ENCODE measurements at places on chromosomes 4 and X.

- DNase-seq: no peak
Measured at GRCh38 chr4:11005300-11005699, 320.7 kb upstream of the CLNK start.

DNA sequence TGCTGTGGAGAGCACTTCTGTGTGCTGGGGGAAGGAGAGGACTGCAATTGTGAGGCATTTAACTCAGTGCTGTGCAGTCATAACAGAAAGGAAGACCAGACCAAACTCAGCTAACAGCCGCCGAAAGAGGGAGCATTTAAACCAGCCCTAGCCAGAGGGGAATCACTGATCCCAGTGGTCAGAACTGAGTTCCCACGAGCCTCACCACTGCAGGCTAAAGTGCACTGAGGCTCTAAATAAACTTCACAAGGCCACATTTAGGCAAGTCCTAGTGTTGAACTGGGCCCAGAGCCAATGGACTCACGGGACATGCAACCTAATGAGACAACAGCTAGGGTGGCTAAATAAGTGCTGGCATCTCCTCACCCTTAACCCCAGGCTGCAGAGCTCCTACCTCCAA is 20.4 kb downstream of the IQCM start:
- DNase-seq: no peak

DNA sequence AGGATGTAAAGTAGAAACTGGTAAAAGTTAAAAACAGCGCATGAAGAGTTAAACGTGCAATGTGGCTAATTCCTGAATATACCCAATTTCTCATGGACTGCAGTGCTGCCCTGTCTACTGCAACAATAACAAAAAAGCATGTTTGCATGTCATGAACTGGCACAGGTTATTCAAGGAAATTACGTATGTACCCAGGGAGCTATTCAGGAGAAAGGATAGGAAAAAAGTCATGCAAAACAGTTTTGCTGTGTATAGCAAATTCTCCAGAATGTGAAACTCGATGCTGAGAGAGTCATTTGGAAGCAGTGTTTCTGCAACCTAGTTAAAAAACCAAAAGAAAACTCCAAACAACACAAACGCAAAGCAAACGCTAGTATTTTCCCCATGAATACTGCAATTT is 381.5 kb upstream of the PRKX start:
- DNase-seq: no peak

DNA sequence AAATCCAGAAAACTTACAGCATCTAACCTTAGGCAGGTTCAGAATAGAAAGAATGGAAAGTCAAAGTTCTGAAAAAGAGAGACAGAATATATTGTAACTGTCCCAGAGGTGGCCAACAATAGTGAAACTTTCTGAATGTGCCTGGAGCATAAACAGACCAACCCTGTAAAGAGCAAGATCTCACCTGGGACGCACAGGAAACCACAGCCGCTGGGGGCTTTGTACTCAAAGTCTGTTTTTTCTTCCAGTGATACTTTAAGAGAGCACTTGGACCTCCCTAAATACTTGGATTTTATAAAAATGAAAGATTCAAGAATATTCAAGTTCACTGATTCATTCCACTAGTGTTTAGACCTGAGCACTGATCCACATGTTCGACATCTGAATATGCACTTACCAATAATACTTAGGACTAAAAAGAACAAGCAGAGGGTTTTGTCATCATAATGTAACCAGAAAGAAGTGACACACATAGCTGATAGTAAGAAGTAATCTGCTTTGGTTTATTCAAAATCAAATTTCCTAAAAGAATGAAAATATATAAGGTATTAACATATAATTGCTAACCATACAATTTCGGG is 35.3 kb downstream of the ARAP2 start:
- no peak for DNase-seq

DNA sequence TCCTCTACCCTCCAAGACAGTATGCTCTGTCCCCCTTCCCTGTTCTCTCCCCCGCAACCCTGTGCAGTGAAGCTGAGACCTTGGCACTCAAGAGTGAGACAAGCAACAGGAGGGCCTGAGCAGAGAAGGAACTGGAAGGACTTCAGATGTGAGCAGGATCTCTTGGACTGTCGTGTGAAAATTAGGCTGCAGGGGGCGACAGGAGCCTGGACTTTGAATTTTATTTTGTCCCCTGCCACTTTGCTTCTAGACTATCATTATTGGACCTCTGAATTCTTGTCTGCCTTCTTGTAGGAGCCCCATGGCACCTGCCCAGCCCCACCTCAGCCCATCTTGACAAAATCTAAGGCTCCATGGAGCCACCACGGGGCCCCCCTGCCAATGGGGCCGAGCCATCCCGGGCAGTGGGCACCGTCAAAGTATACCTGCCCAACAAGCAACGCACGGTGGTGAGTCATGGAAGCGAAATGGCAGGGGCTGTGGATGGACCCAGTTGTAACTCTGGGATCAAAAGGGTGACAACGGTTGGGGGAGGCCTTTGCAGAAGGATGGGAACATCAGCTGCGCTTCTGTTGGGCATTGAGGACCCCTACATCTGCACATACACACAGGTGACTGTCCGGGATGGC is 1.7 kb downstream of the ARAF start:
- no peak for DNase-seq

- peak; percentile 18 for DNase-seq
Measured at GRCh38 chr4:24471486-24472160, 112.7 kb downstream of the DHX15 start.

GRCh38 chrX:252957-253291 is 28.3 kb upstream of the PLCXD1 start:
- DNase-seq: no peak

DNA sequence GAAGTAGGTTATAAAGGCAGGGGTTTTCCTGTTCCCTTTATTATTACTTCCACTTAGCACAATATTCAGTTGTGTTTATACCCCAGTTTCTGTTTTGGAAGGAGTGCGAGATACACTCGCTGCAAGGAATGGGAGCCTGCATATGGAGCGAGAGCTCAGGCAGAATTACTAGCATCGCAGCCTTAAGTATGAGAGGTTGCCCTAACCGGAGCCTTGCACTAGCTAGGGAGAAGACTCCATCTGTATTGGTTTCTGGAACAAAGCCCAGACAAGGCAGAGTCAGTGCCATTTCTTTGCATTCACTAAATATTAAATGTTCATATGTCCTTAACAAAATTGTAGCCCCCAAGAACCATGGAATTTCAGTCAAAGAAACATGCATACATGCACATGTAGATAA is 6.2 kb upstream of the DCTD start:
- DNase-seq: no peak

- no peak for DNase-seq
Measured at GRCh38 chrX:49762175-49762720, 66.5 kb upstream of the PAGE1 start.

- DNase-seq: no peak
Measured at GRCh38 chrX:81377329-81377728, 175.4 kb downstream of the SH3BGRL start.

DNA sequence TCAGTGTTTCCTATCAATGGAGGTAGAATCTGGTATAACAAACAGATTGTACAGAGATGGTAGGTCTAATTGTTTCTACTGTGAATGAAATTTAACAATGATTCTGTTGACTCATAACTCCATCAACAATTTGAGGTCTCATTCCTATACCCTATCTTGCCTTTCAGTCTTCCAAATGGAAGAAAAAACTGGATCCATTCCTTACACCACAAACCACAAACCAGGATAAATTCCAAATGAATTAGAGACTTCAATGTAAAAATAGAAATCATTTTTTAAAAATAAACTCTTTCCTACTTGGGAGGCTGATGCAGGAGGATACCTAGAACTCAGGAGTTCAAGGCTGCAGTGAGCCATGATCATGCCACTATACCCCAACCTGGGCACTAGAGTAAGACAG is 114.4 kb upstream of the WDR44 start:
- no peak for DNase-seq

GRCh38 chr4:94897023-94897422 is 139.3 kb downstream of the BMPR1B start:
- peak; percentile 45 for DNase-seq

DNA sequence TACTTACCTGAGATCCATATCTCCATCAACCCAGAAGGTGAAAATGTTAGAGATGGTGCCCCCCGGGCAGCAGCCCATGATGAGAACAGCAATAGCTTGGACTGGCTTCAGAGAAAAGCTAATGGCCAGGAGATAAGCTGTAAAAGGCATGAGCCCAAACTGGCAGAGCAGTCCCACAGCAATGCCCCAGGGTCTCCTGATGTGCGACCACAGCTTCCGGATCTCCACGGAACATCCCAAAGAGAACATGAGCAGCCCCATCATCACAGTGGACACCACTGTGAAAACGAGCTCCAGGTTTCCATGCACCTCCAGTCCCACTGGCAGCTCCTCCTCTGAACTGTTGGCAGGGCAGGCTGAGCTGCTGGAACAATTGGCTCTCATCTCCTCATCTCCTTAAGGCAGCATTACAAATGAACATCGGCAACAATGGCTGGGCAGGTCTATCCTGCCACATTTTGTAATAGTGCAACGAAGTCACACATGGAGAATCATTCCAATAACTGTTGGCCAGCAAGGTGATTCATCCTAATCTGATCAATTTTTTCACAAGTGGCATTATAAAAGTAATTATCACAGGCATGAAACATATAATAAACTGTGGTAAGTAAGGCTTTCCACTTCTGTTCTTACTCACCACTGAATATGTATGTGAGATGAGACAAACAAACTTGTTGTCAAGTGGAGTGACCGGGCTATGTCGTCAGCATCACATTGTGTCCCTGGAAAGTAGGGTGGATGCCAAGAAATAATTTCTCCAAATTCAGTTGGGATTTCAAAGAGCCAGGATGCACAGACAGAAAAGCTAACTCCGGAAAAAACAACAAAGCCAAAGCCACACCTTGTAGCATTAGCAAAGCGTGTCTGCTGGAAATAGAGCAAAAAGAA is at the start of gene SLC10A6:
TSS of gene SLC10A6 (minus strand) at position 653 of the 888 bp plus-strand sequence. CDS start at position 384, 269 bp downstream.
- no peak for DNase-seq

- DNase-seq: no peak
Measured at GRCh38 chr4:138927072-138927471, 88.5 kb upstream of the NOCT start.

DNA sequence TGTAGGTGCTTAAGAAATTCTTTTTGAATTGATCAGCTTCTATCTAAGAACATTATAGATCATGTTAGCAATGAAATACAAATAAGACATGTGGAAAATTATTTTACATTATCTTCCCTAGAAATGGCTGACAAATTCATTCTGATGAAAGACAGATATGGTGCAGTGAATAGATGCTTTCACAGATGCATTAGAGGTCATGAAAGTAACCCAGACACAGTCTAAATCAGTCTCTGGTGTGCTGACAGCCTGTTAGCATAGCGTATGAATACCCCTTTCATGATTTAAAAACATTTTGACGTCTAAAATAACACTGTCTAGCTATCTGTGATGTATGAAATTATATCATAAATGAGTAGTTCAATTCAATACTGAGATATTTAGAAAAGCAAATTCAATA is 180.9 kb downstream of the UNC5C start:
- DNase-seq: no peak

- DNase-seq: no peak
Measured at GRCh38 chrX:125786316-125786715, 379.8 kb downstream of the DCAF12L2 start.

DNA sequence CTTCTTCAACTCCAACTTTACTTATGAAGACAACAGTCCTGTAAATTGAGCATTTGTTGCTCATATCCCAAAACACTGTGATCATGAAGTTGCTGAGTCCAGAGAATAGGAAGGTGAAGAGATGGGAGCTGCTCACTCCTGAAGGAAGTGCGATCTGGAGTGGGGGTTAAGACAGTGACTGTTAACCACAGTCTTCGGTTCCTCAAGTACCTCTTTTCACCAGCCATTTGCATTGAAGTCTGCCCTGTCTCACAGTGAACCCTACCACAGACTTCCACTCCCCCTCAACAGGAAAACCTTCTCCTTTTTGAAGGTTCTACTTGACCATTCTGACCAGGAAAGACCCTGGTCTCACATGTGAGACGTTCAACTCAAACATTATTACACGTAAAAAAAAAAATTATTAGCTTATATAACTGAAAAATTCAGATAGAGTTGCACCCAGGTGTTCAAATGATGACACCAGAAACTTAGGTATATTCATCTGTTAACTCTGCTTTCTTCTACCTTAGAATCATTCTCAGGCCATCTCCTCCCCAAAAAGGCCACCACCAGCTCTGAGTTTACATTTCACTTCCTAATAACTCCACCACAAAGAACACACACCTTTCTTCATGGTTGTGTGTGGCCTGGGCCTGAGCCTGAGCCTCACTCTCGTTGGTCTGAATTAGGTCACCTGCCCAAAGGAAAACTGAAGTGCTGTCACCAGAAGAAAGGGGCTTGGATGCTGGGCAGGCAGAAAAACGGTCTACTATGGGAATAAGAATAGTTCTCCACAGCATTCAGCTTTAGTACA is 199.2 kb downstream of the DCTD start:
- DNase-seq: no peak

- DNase-seq: no peak
Measured at GRCh38 chr4:75786938-75787337, 62.6 kb downstream of the USO1 start.

DNA sequence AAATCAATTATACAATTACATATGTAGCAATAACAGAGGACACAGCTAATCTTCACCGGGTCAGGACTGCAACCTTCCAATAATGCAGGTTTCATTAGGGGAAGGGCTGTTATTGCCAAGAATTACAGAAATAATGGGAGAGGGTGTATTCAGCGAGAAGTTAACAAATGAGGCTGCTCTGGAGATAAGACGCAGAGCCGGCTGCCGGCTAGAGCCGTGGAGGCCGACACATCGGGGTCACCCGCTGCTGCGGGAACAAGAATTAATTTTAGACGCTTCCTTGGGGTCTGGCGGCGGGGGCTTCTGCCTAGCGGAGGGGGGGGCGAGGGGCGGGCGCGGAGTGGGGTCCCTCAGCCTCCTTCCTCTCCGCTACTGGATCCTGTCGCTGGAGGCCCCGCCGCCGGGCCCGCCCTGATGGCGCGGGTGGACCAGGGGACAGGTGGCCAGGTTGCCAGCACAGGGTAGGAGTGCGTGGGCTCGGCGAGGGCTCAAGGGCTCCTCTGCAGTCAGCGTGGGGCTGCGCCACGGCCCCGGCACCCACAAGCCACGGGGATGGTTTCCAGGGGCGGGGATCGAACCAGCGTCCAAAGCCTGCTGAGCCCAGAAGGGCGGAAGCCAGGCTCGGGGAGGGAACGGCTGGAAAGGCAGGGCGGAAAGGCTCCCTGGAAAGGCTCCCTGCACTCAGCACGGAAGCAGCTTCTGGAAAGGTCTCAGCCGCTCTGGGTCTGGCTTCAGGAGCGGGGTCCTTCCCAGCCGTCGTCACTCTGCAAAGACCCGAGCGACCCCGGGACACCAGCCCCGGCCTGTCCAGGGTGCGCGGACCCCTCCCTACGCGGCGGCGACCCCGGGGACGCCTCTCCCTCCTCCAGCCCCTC is 113.8 kb upstream of the NKX1-1 start:
- no peak for DNase-seq

- DNase-seq: peak; percentile 61
Measured at GRCh38 chr4:80336582-80336981, 1.1 kb downstream of the CFAP299 start.

DNA sequence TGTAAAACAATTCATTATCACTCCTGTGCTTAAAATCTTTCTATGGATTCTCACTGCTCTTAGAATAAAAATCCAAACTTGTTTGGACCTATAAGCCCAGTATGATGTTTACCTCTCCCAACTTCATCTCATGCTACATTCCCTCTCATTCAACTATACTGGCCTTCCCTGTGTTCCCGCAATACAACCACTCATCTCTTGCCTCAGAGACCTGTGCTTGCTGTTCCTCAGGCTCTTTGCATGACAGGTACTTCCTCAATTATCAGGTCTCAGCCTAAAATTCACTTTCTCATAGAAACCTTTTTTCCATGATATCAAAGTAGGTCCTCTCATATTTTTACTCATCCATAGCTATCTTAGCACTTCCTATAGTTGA is 71.7 kb downstream of the ENOX2 start:
- no peak for DNase-seq

Measured in WERI-Rb-1 (cell line).